ENCODE measurements at places on chromosomes 2 and 18.

- DNase-seq: no peak
These were observed 53.8 kb upstream of the TMEM87B start for GRCh38 chr2:112001136-112001715.

- no peak for DNase-seq
These were observed 1614.4 kb upstream of the DDX18 start for GRCh38 chr2:116200086-116200485.

DNA sequence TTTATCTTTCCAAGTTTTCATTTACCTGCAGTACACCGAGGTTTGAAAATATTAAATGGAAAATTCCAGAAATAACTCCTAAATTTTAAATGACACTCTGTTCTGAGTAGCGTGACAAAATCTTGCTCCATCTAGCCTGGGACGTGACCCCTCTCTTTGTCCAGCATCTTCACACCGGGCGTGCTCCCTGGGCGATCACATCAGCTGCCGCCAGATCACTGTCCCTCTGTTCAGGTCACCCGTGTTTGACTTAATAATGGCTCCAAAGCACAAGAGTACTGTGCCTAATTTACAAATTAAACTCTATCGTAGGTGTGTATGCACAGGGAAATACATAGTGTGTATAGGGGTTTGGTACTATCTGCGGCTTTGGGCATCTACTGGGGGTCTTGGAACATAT is 6.1 kb upstream of the TMEM185B start:
- no peak for DNase-seq

DNA sequence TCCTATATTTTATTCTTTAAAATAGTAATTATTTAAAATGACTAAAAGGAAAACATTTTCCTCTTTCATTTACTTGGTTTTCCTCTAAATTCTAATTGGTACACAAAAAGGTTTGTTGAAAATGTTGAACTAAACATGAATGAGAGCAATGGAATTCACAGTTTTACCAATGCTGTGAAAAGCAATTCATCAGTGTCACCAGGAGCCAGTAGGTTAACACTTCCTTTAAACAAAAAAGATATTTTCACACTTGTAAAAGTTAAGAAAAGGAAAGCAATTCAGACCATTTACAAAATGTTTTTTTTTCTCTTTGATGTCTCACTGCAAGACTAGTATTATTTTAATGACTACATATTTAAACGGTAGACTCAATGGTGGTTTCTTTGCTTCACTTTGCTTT is 341.6 kb downstream of the RIT2 start:
- DNase-seq: no peak

DNA sequence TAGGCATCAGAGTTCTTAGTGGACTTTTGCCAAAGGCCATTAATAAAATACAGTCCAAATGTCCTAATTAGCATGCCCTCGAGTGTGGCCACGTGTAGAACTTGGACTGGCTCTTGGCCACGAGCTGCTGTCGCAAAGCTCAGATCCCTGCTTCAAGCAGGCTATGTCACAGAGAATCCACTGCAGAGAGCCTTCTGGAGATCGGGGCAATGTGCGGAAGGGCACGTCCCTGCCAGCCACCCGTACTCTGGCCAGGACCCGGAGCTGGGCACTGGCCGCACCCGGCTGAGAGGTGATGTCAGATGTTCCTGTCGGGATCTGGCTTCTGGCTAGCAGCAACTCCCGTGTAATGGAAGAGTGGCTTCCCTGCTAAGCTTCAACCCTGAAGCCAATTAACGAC is 432.7 kb upstream of the ID2 start:
- DNase-seq: no peak

DNA sequence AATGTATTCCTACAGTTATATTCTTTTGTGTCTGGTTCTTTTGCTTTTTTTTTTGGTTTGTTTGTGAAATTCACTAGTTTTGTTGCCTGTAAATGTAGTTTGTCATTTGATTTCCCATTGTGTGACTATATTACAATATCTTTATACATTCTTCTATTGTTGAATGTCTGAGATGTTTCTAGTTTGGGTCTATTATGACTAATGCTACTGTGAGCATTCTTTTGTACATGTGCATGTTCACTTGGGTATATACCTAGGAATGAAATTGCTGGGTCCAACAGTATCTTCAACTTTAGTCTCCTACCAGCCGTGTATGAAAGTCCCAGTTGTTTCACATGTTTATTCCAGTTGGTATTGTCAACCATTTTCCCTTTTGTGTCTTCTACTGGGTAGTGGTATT is 112.7 kb upstream of the RBMS1 start:
- no peak for DNase-seq

GRCh38 chr2:10242451-10242850 is 60.3 kb upstream of the HPCAL1 start:
- peak; percentile 41 for DNase-seq

- DNase-seq: no peak
These were observed 589.9 kb upstream of the LRRTM1 start for GRCh38 chr2:80894486-80894885.

- no peak for DNase-seq
These were observed 18.3 kb downstream of the IL1B start for GRCh38 chr2:112818094-112818902.

GRCh38 chr2:129908721-129909373 is 70.6 kb upstream of the RAB6C start:
- DNase-seq: no peak

Measured in lower lobe of right lung (tissue), 2 donors.